ENCODE measurements at places on chromosomes 12 and 14.

- no peak for DNase-seq
Observed at GRCh38 chr12:46082490-46083200, 92.3 kb upstream of the SCAF11 start.

DNA sequence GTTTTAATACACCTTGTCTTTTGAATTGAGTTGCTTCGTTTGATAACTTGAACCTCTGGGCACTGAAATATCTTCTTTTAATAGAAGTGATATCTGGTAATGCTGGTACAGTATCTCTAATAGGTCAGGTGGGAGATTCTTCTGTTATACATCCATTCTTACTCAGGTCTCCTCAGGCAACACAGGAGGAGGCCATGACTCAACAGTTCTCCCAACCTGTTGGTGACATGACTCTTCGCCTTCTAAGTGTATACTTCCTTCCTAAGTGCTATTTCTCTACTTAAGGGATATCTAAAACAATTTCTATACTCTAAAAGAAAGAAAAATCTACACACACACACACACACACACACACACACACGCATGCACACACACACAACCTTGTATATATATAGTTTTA, 509.1 kb downstream of the PCNX1 start:
- no peak for DNase-seq

GRCh38 chr14:36556811-36557433, 25.5 kb downstream of the NKX2-8 start:
- DNase-seq: no peak

DNA sequence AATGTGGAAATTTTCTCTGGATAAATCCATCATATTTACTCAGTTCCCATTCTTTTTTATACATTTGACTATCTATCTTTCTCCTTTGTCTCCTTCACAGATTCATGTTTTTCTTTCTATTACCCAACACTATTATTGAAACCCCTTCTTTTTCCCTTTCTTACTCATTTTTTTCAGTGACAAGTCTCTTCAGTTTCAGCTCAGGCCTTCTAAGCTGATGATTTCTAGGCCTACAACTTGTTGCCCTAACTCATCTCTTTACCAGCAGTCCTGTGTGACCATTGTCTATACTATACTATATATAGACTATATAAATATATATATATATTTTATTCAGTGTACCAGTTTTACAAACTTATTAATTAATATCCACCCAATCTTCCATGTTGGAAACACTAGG, 31.8 kb downstream of the SLC16A7 start:
- DNase-seq: no peak

GRCh38 chr14:71130491-71131179, 223.4 kb downstream of the PCNX1 start:
- no peak for DNase-seq

- no peak for DNase-seq
Observed at GRCh38 chr14:101065696-101066694, 162.5 kb upstream of the RTL1 start.

DNA sequence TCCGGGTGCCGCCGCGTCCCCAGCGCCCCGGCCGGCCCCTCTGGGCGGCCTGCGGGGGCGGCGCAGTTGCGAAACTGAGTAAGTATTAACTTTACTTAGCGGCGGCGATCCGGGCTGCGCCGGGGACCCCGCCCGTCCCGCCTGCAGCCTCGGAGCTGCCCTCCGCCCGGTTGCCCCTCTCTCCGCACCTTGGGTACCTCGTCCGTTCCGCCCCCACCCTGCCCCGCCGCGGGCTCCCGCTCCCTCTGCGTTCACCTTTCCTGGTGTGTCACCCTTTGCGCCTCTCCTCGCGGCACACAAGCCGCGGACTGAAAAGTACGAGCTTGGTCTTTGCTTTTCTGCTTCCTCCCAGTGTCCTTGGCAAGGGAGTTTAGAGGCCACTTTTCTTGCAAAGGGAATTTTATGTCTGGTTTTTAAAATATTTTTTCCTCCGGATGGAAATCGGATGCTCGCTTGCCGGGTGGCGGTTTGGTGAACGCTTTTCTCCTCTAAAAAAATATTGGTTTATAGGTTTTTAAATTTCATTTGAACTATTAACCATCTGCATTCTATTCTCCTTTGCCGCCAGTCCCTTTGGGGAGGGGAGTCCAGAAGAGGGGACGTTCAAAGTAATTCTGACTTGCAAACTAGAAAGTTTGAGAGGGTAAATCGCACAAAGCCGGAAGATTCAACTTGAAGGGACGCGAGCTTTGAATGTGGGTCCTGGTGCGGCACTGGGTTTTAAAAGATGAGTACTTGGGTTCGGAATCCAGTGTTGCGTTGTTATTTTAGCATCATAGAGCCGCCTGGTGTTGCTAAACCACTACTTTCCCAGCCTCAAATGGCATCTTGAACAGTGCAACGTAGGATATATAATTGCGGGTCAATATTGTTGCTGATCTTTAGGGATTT, 834 bp downstream of the RASSF8 start:
- peak; percentile 35 for DNase-seq

GRCh38 chr12:67593461-67594330, 54.8 kb upstream of the DYRK2 start:
- no peak for DNase-seq

DNA sequence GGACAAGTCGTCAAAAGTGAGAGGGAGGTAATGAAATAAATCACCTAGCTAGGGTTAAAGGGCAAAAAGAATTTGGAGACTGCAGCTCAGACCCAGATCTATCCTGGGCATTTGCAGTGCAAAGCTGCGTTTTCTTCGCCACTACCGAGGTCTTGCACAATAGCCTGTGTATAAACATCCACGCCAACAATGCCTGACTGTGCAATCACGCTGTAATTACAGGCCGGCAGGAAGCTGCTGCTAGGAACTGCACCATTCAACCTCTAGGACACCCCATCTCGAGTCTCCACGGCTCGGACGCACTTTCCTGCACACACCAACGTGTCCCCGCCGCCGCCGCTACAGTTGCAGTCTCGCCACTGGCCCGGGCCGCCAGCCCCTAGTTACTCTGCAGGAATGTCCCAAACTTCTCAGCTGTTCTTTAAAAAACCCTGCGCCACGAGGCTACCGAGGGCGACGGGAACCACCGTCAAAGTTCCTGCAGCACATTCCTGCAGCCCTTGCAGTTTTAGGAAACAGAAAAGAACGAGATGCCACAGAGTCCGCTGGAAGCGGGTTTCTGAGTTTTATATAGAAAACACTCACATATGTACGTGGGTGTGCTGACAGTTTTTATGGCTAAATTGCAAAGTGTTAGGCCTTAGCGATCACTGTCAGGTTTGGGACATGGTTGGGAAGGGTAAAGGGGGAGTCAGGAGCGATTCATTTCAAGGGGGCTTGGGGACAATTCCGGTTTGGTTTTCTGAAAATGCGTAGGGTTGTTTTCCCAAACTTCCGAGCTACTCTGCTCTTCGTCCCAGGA, 65.6 kb upstream of the PTGR2 start:
- DNase-seq: no peak

- DNase-seq: no peak
Observed at GRCh38 chr14:87278415-87278814, 714.6 kb downstream of the GALC start.

- no peak for DNase-seq
Observed at GRCh38 chr12:115942346-115942745, 335.1 kb downstream of the MED13L start.

GRCh38 chr12:123034022-123034541, 53.6 kb downstream of the ARL6IP4 start:
- no peak for DNase-seq

GRCh38 chr12:31214626-31215517, 111.1 kb downstream of the SINHCAF start:
- DNase-seq: no peak

DNA sequence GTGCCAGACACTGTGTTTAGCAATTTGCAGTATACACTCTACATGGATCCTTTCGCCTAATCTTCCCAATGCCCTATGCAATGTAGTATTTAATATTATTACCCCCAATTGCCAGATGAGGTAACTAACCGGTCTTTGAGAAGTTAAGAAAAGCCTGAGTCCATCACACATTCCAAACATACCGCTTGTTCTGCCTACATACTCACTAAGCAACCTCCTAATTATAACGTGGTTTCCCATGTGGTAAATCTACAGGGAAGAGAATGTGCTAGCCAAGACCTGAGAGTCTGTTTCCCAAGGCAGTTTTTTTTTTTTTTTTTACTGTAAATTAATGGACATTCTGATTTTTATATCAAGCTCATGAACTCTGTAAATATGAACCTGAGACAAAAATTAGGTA, 37.2 kb downstream of the ATP2B1 start:
- DNase-seq: no peak

- no peak for DNase-seq
Observed at GRCh38 chr12:2523317-2523716, 271.5 kb upstream of the FKBP4 start.

DNA sequence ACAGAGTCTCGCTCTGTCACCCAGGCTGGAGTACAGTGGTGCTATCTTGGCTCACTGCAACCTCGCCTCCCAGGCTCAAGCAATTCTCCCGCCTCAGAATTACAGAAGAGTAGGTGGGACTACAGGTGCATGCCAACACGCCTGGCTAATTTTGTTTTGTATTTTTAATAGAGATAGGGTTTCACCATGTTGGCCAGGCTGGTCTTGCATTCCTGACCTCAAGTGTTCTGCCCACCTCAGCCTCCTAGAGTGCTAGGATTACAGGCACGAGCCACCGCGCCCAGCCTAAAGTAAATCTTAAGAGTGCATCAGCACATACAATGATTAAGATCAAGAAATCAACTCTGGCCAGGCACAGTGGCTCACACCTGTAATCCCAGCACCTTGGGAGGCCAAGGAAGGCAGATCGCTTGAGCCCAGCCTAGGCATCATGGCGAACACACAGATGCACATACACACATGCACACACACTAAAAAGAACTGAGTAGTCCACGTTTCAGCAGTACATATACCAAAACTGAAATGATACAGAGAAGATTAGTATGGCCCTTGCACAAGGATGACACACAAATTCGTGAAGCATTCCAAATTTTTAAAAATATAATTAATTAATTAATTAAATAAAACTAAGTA, 65.0 kb downstream of the HECTD1 start:
- no peak for DNase-seq

- no peak for DNase-seq
Observed at GRCh38 chr14:91243074-91243471, 1.4 kb downstream of the GPR68 start.

- no peak for DNase-seq
Observed at GRCh38 chr12:76549131-76549530, 10.4 kb downstream of the OSBPL8 start.

DNA sequence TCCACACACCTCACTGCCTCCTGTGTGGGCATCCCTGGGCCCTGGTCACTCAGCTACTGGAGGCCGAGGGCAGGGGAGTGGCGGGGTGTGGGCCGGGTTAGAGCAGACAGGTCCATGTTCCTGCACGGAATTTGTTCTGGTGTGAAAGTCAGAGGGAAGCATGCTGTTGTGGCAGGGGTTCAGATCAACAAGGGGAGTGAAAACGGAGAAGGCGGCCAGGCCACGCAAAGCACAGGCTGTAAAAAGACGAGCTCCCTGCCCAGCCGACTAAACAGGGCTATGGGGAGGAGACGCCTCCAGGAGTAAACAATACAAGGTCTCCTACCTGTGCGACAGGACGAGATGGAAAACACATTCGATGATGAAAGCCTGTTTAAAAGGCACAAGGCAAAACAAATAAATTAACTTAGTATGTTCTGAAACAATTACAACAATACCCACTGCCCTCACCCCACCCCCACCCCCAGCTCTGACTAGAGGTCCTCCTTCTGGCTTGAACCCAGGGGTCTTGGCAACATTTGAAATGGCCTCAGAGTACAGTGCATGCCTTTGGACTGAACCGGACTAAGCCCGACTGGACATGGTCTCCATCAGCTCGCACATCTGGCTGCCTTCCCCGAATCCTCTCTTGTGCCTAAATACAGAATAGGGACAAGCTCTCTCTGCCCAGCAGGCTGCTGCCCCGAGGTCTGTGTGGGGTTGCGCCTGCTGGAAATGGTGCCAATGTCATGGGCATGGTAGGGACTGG, 274.9 kb upstream of the DIO3 start:
- no peak for DNase-seq

DNA sequence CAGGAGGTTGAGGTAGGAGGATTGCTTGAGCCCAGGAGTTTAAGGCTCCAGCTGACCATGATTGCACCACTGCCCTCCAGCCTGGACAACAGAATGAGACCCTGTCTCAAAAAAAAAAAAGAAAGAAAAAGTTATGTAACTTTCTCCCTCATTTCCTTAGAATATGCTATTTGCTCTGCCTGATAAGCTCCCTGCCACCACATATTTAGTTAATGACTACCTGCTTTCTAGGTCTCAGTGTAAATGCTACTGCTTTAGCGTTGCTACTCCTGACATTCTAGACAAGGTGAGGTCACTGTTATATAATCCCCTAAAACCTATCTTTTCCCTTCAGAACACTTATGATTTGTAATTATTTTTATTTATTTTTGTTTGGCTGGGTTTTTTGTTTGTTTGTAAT, 86.3 kb upstream of the AMN1 start:
- no peak for DNase-seq

- no peak for DNase-seq
Observed at GRCh38 chr14:55212634-55213033, 21.2 kb upstream of the DLGAP5 start.

DNA sequence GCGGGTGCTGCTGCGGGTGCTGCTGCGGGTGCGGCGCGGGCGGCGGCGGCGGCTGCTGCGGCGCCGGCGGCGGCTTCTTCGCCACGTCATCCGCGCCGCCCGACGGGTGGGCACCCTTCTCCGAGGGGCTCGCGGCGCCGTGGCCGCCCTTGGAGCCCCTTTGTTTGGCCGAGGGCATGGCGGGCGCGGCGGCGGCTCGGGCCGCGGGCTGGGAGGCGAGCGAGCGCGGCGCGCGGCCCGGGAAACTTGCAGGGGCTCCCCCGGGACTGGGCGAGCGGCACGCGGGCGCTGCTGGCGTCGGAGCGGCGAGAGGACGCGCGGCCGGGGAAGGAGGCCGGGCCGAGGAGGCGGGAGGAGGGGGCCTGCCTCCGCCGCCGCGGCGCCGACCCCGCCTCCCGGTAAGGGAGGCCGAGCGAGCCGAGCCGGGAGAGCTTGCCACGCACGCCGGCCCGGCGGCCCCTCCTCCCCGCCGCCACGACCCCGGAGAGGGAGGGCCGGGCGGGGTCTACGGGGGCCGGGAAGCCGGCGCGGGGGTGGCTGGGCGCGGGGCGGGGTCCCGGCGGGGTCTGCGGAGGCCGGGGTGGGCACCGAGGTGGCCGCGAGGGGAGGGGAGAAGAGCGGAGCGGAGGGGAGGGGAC, at the start of gene CKAP4:
TSS of gene CKAP4 (minus strand) at position 347 of the 638 bp plus-strand sequence. CDS start at position 178, 169 bp downstream.
- DNase-seq: peak; percentile 84

- no peak for DNase-seq
Observed at GRCh38 chr14:95395098-95395737, 75.5 kb upstream of the CLMN start.

DNA sequence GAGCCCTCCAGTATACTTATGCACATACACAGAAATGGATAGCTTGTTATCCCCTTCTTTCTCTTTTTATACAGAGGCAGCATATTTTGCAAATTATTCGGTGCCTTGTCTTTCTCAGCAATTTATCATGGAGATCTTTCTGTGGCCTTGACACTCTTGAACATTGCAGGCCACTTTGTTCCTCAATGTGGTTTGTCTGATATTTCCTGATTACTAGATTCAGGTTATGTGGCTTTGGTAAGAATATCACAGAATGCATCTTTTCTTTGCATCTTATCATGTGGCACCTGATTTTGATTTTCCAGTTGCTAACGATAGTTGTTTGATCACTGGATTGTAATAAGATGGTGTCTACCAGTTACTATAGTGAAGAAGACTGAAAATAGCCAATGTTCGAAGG, 7.1 kb upstream of the SNRPF start:
- no peak for DNase-seq

All from GM19239 (cell line).